Ascending aorta (tissue), 2 donors: ENCODE measurements at places on chromosomes 16 and 17.
A peak's percentile ranks its signal among the peaks of the same experiment; 100 is the strongest.

- peak; percentile 43 for DNase-seq
Measured at GRCh38 chr16:19294156-19294649, 8.7 kb downstream of the CLEC19A start.

DNA sequence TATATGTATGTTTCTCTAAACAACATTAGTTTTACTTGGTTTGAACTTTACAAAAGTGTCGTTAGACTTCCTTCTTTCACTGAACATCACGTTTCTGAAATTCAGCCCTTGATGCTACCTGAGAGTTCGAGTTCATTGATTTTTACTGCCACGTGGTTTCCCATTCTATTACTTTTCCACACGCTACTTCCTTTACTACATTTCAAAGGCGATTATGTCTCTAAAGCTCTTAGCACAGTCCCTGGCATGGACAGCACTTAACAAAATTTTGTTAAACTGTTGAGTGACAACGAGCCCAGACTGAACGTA lies 15.9 kb upstream of the ARHGAP17 start:
- no peak for DNase-seq

DNA sequence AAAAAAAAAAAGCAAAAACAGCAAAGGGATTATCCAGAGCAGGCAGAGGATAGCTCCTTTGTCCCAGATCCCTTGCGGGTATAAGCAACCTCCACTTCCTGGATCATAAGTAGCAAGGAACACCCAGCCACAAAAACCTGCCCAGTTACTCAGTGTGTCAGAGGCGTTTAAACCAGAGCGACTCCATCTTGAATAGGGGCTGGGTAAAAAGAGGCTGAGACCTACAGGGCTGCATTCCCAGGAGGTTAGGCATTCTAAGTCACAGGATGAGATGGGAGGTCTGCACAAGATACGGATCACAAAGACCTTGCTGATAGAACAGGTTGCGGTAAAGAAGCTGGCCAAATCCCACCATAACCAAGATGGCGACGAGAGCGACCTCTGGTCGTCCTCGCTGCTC lies 33.4 kb upstream of the HELZ start:
- DNase-seq = no peak

GRCh38 chr17:62965686-62966425 lies at the start of gene TANC2:
TSS of gene TANC2 (plus strand) at chr17:62966235. CDS start at chr17:63009560, 43,325 bp downstream.
- peak; percentile 56 for DNase-seq

DNA sequence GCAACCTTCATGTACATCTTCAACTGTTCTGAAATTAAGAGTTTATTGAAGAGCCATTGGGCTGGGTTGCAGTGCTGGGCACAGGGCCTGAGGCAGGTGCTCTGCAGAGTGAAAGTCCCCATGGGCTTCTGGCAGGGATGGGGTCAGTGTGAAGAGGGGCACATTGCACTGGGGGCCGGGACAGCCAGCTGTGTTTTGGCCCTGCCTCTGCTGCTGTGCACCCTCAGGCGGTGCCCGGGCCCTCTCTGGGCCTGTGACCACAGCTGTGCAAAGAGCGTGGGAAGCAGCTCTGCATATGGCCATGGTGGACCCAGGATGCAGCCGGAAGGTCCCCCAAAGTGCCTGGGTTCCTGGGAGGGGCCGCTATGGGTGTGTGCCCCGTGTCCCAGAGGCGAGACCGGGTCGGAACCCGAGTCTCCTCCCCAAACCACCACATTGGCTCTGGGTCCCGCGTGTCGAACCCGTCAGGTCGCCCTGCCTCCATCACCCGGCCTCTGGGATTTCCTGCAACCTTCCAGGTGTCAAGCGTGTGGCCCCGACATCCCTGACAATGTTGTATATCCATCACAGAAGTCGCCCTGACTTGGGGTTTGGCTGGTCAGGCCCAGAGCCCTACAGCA lies 38.2 kb upstream of the ZNF469 start:
- DNase-seq = no peak

GRCh38 chr17:35295686-35296085 lies 52.8 kb downstream of the SLFN5 start:
- DNase-seq = no peak

GRCh38 chr16:1438229-1439057 lies 5.9 kb downstream of the CCDC154 start:
- DNase-seq = no peak

DNA sequence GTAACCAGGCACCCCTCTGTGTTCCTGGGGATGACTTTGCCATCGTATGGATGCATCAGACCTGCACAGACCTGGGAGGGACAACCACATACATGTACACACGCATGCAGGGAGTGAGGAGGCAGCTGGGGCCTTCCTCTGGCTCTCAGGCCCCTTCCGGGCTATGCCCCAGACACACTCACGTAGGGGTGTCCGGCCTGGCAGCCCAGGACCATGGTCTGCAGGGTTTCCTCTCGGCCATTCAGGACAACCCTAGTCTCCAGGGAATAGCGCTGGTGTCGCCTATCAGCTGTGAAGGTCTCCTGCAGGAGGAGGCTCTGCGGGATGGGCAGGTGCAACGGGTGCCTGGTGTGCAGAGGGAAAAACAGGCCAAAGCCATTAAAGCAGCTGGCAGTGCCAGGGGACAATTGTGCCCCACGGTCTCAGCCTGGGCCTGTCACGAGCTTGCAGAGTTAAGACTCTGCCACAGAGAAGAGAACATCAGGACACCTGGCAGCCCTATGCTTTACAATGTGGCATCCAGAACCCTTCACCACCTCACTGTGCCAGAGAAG lies 101.4 kb downstream of the RMI2 start:
- no peak for DNase-seq

- DNase-seq = no peak
Measured at GRCh38 chr17:41777574-41778188, 8.8 kb downstream of the JUP start.

- DNase-seq = peak; percentile 90
Measured at GRCh38 chr17:62627219-62627903, at the start of gene MRC2. TSS of gene MRC2 (plus strand) at chr17:62627670. CDS start at chr17:62627803, 133 bp downstream.

DNA sequence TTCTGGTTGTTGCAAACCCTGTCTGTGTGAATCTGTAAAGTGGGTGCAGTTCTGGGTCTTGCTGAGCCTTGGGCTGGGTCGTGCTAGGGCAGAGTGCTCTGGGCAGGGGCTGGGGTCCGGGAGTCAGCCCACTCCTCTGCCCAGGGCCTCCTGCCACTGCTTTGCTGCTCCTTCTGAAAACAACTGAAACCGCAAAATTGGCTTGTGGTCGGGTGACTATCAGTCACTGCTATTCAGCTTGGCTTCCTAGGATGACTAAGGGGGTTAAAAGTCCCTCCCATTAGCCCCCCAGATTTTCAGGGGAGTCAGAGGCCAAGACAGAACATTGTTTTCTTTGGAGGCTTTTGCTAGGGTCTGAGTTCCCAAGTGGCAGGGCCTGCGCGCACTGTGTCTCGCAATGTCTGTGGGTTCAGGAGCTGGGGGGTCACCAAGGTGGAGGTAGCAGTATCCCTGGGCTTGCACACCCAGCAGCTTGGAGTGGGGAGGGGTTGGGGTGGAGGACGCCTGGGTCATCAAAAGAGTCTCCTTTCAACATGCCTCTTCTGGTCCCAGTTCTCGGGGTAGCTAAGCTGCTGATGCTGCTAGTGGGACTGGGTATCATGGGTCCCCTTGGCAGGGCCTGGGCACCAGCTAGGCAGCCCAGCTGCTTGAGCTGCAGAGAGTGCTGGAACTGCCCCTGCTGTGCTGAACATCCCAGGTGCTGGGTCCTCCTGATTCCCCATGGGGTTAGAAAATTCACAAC lies 13.5 kb upstream of the TBX21 start:
- DNase-seq = no peak

DNA sequence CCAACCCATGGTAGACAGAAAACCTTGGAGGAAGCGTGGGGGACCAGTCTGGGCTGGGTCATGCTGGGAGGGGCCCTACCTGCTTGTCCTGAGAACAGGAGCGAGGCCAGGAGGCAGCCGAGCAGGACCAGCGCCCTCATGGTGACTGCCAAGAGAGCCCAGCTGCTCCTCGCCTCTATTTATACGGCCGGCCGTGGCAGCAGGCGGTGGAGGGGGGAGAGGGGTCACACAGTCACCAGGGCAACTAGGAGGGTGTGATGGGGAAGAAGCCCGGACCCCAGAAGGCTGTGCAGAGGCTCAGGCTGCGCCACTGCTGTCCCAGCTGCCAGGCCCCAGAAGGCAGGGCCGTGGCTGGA lies at the start of gene SRL:
TSS of gene SRL (minus strand) at position 153 of the 356 bp plus-strand sequence. CDS start at position 140, 13 bp downstream.
- no peak for DNase-seq

GRCh38 chr17:14317383-14317782 lies 16.5 kb downstream of the HS3ST3B1 start:
- DNase-seq = no peak

DNA sequence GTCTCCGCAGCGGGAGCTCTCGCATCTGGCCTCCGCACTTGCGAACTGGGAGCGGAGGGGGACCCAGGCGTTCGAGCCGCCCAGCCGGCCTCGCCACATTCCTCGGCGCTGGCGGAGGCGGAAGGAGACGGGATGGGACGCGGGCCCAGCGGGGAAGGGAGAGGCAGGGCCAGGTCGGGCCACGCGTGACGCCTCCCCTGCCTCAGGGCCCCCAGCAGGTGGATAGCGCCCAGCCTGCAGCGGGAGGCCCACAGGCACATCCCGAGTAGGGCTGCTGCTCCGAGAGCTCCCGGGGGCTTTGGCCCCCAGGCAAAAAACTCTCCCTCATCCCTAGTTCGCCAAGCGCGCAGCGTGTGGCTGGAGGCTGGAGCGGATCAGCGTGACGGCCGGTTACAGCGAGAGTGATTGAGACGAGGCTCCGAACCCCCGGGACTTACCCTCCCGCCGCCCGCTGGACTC lies 800 bp downstream of the PLEKHH3 start:
- no peak for DNase-seq

- no peak for DNase-seq
Measured at GRCh38 chr17:40779181-40779909, 3.0 kb downstream of the KRT27 start.

DNA sequence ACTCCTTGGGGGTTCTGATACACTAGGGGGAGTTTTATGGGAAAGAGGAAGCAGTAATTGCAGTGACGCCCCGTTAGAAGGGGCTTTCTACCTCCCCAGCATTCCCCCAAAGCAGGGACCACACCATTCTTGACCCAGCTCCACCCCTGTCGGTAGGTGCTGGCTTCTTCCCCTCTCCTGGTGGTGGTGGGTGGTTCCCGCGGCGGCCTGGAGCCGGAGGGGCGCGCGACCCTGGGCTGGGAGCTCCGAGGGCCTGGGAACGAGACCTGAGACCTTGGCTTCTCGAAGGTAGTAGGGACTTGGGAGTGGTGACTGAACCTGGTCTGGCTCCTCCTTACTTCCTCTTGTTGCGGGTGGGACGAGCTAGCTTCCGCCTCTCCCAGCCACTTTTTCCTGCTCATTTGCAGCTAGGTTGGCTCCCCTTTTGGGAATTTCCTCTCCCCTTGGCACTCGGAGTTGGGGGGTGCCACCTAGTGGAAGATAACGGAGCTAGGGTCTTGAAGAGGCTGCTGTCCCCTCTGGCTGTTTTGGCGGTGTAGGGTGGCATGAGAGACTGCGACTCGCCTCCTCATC lies 438 bp downstream of the GRN start:
- DNase-seq = no peak

DNA sequence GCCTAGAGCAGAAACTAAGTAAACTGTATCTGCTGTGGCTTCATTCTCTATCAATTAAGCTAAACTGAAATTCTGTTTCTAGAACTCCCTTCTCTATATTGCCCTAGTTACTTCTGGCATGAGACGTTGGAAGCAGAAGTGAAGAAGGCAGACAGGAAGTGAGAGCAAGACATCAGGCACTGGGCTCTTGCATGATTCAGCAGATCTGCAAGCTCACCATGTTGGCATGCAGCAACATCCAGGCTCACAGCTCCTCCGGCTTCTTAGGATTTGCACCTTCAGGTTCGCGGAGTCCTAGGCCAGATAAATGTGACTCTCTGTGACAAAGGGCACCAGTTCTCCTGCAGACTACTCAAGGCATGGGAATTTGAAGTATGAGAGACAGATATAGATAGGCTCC lies 148.3 kb downstream of the CDH8 start:
- DNase-seq = no peak

- no peak for DNase-seq
Measured at GRCh38 chr16:57519796-57520360, 16.5 kb downstream of the CCDC102A start.

- DNase-seq = no peak
Measured at GRCh38 chr16:35011-35677, 18.3 kb downstream of the POLR3K start.

DNA sequence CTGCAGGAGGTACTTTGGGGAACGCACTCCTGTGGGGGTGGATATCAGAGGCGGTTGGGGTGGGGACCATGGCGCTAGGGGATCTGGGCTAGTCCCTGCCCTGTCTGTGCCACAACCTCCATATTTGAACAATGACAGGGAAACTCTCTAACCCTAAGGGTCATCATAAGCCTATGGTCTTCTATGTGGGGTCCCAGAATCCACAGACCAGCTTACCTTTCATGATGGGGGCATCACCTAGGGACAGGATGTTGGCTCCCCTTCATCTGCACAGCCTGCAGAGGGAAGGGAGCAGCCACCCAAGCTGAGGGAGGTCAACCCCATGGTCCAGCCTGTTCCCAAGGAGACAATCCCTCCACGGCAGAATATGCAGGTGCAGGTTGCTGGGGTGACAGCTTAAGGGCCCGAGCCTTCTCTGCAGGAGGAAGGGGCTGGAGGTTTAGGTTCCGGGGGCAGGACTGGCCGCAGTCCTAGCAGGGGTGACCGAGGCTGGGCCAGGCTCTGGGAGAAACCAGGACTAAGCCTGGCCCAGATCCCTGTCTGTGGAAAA lies 1.7 kb downstream of the ORAI3 start:
- no peak for DNase-seq

DNA sequence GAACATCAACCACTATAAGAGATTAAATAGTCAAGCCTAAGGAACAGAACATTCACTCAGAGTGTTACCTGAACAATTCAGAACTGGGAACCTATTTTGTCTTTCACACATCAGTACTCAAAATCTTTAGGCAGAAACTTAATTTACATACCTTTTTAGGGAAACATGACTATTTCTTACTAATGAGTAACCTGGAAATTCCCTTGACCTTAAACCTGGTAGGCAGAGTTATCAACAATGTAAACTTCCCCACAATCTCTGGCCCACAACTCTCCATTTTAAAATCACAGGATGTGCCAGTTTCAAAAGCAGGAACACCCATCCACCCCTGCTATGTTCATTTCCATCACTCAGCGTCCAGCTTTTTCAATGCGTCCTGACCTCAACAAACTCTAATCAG lies 132.9 kb upstream of the ANKFN1 start:
- DNase-seq = no peak

GRCh38 chr17:17668775-17669579 lies 12.3 kb upstream of the RAI1 start:
- DNase-seq = no peak

GRCh38 chr17:72878975-72879660 lies 213.4 kb downstream of the SLC39A11 start:
- no peak for DNase-seq

- DNase-seq = no peak
Measured at GRCh38 chr16:68636064-68636560, 9.0 kb upstream of the CDH3 start.
